ENCODE measurements at places on chromosomes 7 and 10. TPM values are rescaled to one million over a fixed set of nuclear protein-coding genes. Genes with fewer than 3 reads are reported as not detected.

GRCh38 chr10:20614911-20615310 lies 282.2 kb downstream of the NEBL start:
- DNase-seq, result no peak

DNA sequence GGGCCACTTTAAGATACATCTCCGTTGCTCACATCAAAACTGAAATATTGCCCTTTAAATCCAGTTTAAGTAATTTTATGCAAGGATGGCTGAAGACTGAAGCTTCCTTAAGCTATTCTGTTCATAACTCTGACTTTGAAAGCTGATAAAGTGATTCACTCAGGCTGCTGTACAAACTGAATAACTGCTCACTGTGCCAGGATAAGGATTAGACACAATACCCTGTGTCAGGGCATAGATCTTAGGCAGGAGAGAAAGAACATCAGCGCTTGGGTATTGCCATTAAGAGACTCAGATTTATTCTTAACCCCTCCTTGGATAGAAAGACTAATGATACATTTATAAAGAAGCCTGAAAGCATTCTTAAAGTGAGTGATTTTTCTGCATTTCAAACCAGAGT lies 614.5 kb upstream of the ZWINT start:
- no peak for DNase-seq

DNA sequence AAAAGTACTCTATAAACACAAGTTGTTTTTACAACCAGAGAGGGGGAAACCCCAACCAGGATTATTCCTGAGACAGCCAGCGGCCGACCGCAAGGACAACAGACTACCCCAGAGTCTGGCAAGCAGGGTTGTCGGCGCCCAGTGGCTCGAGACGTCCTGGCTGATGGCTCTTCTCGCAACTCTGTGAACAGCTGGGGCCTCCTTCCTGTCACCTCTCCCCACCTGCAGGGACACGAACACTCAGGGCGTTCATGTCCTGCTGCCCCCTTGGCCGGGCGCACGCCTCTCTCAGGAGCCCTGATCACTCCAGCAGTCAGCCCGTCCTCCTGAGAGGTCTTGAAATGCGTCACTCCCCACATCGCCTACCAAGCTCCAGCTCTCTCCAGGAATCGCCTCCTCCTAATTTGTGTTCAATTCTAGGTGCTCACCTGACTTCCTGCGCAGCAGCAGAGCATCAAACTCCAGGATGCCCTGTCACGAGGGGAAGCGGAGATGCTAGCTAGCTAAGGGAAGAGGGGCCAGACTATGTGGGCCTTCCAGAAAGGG lies 66.4 kb upstream of the TNRC18 start:
- DNase-seq, result no peak

- no peak for DNase-seq
These were observed 176.5 kb downstream of the SUGCT start for GRCh38 chr7:40311307-40311706.

GRCh38 chr10:9331583-9332008 lies 1277.1 kb downstream of the GATA3 start:
- DNase-seq, result no peak

PHKG1 gene
- total RNA-seq, result 0.96 TPM

GRCh38 chr10:57897611-57898010 lies 370.1 kb downstream of the IPMK start:
- no peak for DNase-seq

- DNase-seq, result no peak
These were observed 17.1 kb downstream of the MBL2 start for GRCh38 chr10:52755297-52756062.

GRCh38 chr10:61257136-61257535 lies 196.0 kb downstream of the TMEM26 start:
- no peak for DNase-seq

- DNase-seq, result no peak
These were observed 29.9 kb upstream of the GALNTL5 start for GRCh38 chr7:151926336-151926712.

OR2A7 gene
- total RNA-seq, result 3.1 TPM

C10orf62 gene
- not detected for total RNA-seq

DNA sequence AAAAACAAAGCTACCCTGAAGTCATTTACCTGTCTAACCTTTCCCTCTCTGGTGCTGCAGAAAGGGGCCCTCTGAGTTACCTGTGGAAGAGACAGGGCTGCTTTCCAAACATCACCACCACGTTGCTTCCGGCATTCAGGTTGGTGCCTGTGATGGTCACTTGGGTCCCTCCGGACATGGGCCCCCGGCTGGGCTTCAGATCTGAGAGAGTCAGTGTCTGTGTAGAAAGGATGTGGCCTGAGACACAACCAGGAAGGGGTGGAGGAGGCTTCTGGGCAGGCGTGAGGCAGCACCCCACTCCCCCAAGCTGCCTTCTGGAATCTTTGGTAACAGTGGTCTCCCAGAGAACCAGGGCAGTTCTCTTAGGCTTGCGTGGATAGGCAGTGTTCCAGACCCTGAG lies 388.9 kb downstream of the PLXNA4 start:
- no peak for DNase-seq

CD36 gene
- 897 TPM for total RNA-seq

- DNase-seq, result no peak
These were observed 13.1 kb downstream of the SDHAF3 start for GRCh38 chr7:97130417-97131139.

CCDC172 gene
- total RNA-seq, result not detected

GRCh38 chr7:43630482-43630881 lies 47.6 kb downstream of the STK17A start:
- no peak for DNase-seq

DNA sequence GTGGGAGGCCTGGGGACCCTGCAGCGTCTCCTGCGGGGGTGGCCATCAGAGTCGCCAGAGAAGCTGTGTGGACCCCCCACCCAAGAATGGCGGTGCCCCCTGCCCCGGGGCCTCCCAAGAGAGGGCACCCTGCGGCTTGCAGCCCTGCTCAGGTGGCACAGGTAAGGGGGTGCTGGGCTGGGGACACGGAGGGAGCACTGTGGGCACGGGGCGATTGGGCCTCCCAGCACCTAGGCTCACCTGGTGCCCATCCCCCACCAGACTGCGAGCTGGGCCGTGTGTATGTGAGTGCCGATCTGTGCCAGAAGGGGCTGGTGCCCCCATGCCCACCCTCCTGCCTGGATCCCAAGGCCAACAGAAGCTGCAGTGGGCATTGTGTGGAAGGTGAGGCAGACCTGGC lies 29.6 kb upstream of the ZNF467 start:
- no peak for DNase-seq

- no peak for DNase-seq
These were observed 47.7 kb downstream of the GNAT3 start for GRCh38 chr7:80464211-80464610.

GRCh38 chr7:22809902-22810642 lies 12.6 kb downstream of the TOMM7 start:
- no peak for DNase-seq

DNA sequence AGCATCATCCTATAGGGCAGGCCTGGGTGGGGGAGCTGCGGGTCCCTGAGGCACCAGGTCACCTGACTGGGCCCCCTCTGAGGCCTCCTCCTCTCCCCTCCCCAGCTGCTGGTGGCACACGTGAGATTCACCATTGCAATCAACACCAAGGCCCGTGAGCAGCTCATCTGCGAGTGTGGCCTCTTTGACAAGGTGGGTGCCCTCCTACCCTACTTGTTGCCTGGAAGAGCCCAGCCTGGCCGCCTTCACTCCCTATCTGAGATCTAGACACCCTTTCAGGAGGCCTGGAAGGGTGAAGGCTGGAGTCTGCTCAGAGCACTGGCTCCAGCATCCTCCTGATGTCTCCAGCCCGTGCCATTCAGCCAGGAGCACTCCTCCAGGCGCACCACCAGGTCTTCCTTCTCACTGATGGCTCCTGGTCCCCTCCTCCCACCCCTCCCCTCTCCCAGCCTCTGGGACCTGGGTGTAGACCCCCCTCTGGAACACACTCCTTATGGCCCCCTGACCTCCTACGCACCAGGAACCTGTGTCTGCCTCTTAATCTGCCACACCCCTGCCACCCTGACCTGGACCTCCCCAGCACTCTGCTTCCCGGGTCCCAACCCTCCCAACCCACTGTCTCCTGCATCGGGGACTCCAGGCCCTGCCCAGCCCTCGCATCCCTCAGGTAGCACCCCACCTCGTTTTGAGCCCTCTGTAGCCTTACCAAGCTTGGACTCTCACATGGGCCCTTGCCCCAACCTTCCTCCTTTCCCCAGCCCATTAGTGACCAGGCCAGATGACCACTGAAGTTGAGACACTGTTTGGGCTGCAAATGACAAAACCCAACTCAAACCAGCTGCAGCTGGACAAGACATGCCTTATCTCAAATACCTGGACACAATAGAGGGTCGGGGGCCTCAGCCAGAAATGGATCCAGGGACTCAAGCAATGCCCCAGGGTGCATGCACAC lies 67.5 kb downstream of the ALOX5 start:
- no peak for DNase-seq

- no peak for DNase-seq
These were observed 177.3 kb downstream of the TMEM178B start for GRCh38 chr7:141251180-141251579.

DNA sequence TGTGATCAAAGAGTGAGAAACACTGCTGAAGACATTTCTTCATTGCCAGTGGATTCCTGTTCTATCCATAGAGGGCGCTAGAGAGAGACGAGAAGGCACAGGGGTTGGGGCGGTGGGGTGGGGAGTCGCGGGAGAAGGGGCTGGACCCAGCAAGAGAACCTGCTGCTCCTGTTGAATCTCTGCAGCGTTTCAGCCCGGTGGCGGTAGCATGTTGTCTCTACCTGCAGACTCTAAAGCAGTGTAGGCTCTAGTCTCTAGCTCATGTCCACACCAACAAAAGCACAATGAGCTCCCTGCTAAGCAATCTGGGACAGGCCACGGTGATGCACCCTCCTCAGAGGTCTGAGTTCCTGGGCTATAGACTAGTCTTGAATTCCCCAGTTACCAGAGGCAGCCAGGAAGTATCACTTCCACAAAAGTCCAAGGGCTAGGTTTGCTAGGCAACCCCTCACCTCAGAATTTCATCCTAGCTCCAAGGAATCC lies 167.7 kb downstream of the DGKB start:
- DNase-seq, result no peak

- no peak for DNase-seq
These were observed 31.3 kb upstream of the GDI2 start for GRCh38 chr10:5844345-5845055.

CHN2 gene
- 25.9 TPM for total RNA-seq

DNA sequence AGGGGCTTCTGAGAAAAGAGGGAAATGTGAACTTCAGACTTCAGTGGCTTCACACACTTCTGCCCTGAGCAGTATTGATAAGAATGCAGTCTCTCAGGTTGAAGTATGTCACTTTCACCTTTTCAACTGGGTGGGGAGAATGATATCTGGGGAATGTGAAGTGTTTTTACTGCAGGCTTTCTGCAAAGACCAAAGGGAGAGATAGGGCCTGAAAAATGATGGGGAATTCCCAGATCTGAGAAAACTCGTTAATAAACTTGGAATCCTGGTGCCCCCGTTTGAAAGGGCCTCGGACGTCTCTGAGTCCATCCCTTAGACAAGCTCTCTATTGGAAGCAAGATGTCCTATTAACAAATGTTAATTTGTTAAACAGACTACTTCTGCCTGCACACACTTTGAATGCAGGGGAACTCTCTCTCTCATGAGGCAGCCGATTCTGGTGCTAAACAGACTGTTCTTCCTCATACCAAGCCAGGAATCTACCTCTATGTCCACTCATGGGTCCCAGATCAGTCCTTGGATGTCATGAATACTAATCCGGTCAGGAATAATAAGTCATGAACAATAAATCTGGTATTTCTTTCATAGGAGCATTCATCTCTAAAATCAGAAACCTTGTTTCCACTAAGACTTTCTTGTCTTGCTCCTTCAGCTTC lies 193.6 kb downstream of the JCAD start:
- DNase-seq, result no peak

TPST1 gene
- total RNA-seq, result 29.0 TPM

SPRN gene
- not detected for total RNA-seq

DNA sequence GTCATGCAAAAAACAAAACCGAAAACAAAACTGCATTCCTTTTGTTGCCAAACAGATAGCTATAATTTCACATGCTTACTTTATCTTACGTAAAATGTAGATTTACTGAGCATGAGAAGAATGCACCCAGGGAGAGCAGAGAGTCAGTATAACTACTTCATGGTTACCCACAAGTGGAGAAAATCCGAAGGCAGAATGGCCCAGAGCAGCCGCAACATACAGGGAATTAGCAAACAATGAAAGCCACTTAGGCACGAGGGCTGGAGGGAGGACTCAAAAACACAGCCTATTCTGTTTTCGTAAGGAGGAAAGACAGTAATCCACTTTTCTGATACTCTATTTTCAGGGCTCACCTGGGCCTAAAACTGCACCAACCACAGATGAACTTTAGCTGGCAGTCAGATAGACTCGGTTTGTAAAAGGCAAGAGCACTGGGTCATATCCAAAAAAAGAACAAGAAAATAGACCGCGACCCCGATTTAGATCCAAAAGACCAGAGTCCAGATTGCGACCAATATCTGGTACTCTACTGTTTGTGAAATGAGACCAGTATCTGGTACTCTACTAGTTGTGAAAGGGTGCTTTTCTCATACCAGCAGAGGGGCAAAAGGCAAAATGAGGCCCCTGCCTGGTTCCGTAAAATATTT lies 1.3 kb downstream of the ITPRIP start:
- no peak for DNase-seq

GJC3 gene
- not detected for total RNA-seq

INPP5A gene
- 34.1 TPM for total RNA-seq

FAM25A gene
- total RNA-seq, result not detected

CFTR gene
- total RNA-seq, result 7.1 TPM

POLR2J2 gene
- 3.8 TPM for total RNA-seq

EGR2 gene
- total RNA-seq, result 5.0 TPM

DNA sequence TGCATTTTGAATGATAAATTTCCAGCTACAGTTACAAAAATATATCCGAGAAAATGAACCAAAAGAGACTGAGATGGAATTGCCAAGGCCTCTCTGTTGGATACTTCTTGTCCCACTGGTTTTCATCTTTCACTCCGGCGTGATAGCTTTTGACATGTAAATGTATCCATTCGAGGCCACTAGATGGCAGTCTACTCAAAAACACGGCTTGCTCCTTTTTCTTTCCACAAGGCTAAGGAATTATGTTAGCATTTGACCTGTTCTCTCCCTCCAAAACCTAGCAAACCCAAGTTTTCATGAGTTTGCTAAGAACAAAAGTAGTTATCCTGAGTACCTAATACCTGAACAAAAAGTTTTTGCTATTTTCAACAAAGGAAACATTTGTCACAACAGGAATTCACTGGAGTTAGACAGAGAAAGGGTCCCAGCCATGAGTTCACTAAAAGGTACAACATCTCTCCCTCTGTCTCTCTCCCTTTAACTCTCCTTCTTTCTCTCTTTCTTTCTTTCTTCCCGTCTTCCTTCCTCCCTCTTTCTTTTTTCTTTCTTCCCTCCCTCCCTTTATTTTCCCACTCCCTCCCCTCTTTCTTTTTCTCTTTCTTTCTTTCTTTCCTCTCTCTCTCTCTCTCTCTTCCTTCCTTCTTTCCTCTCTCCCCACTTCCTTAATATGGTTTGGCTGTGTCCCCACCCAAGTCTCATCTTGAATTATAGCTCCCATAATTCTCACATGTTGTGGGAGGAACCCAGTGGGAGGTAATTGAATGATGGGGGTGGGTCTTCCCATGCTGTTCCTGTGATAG lies 207.9 kb upstream of the MYO3A start:
- DNase-seq, result no peak

Measured in omental fat pad (tissue), 4 donors.